ENCODE measurements at places on chromosomes 11 and 22. TPM values are rescaled to one million over a fixed set of nuclear protein-coding genes. Genes with fewer than 3 reads are reported as not detected.

- H3K27ac ChIP-seq = no peak overlapping the region
- H3K27me3 ChIP-seq = no peaks in the 10 kb centered on the region
- no peak for DNase-seq
- no peaks in the 10 kb centered on the region for H3K36me3 ChIP-seq
- H3K4me3 ChIP-seq = no peak overlapping the region
Observed at GRCh38 chr11:10818594-10818993, 9.9 kb upstream of the EIF4G2 start.

GRCh38 chr11:28654191-28654590 lies 546.0 kb downstream of the METTL15 start:
- no peak for DNase-seq
- H3K27me3 ChIP-seq = no peaks in the 10 kb centered on the region
- H3K4me1 ChIP-seq = no peaks in the 10 kb centered on the region
- no peak overlapping the region for H3K27ac ChIP-seq
- no peak overlapping the region for H3K4me3 ChIP-seq

DNA sequence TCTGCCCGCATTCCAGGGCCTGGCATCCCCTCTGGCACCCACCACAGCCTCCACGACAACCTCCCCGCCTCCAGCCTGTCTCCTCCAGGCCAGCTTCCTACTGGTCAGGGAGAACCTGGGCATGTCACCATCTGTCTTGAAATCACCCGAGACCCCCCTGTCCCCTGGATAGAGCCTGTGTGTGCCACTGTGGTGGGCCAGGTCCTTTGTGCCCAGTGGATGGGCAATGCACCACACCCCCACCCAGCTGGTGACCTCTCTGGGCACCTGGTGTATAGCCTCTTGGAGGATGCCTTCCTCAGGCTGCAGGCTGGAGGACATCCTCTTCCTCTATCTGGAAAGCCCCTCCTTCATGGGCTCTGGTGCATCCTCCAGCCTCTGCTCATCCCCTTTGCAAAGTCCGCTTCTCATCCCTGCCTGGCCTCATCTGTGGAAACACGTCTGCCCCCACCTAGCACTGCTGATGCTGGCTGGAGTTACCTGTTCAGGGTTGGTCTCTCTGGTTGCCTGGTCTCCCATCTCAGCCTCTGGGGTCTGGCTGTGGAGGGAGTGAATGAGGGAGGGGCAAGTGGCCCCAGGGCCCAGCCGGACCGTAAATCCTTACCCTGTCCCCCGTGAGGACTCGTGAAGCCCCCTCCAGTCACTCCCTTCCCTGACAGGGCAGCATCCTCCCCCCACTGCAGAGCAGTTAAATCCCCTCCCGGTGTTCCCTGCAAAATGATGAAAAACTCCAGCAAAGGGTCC lies 589.6 kb downstream of the TBC1D22A start:
- H3K36me3 ChIP-seq = no peaks in the 10 kb centered on the region
- H3K4me3 ChIP-seq = no peak overlapping the region
- H3K27ac ChIP-seq = no peak overlapping the region
- no peak for DNase-seq

DNA sequence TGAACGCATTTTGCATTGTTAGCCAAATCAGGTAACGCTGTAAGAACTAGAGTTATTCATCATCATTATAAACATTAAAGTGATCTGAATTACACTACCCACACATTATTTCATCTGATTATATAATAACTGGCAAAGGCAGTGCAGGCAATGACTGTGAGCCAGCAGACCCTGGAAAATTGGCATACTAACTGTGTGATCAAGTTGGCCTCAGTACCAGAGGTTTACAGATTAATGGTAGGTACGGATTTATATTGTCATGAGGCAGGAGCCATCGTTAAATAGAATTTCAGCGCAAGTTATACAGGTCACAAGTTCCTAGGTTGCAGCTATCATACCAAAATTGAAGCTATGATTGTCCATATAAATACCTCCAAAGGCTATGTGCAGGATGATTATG lies 225.4 kb downstream of the CNTN5 start:
- H3K36me3 ChIP-seq = no peaks in the 10 kb centered on the region
- H3K27me3 ChIP-seq = no peaks in the 10 kb centered on the region
- no peak overlapping the region for H3K27ac ChIP-seq
- H3K4me1 ChIP-seq = no peaks in the 10 kb centered on the region
- no peak for DNase-seq

DNA sequence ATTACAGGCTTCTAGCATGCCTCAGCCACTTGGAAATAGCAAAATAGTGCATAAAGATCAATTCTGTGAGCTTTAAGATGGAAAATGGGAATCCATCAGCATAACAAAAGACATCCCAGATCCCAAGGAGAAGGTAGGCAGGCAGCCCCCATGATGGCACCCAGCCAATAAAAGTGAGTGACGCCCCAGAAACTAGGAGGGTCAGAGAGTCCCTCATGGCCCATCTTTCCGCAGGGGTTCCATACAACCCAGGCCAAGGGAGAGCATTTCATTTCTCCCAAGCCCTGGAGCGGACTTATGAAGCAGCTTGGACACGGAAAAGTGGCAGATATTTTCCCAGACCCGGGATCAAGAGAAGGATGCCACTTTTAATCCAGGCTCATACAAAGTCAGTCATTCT lies 93.3 kb downstream of the ZC3H12C start:
- H3K4me3 ChIP-seq = no peak overlapping the region
- no peak overlapping the region for H3K27ac ChIP-seq
- H3K4me1 ChIP-seq = peaks cover 10% of the 10 kb centered on the region
- no peaks in the 10 kb centered on the region for H3K36me3 ChIP-seq

SAA4 gene
- not detected for total RNA-seq

DNA sequence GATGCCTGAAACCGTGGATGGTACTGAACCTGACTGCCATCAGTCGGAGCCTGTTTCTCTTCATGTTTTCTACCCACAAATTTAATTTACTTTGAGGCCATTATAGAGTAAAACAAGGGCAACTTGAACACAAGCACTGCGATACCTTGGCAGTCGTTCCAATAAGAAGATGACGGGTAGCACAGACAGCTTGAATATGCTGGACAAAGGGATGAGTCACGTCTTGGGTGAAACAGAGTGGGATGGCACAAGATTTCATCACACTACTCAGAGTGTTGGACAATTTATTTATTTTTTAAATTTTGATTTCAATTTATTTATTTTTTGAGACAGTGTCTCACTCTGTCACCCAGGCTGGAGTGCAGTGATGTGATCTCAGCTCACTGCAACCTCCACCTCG lies 5.7 kb downstream of the DIXDC1 start:
- H3K27me3 ChIP-seq = no peaks in the 10 kb centered on the region
- no peaks in the 10 kb centered on the region for H3K4me1 ChIP-seq
- no peak overlapping the region for H3K4me3 ChIP-seq
- DNase-seq = no peak
- H3K27ac ChIP-seq = no peak overlapping the region

PRR33 gene
- total RNA-seq = not detected

OOSP2 gene
- not detected for total RNA-seq

GGT1 gene
- total RNA-seq = 38.6 TPM

UFD1 gene
- 24.0 TPM for total RNA-seq

H19 gene
- total RNA-seq = 239 TPM

- H3K27ac ChIP-seq = no peak overlapping the region
- no peak for DNase-seq
- no peaks in the 10 kb centered on the region for H3K27me3 ChIP-seq
- no peaks in the 10 kb centered on the region for H3K36me3 ChIP-seq
Observed at GRCh38 chr11:27592098-27592780, 85.7 kb upstream of the LIN7C start.

GRCh38 chr11:126339073-126339862 lies 16.2 kb upstream of the ST3GAL4 start:
- H3K4me1 ChIP-seq = no peaks in the 10 kb centered on the region
- no peaks in the 10 kb centered on the region for H3K27me3 ChIP-seq
- H3K27ac ChIP-seq = peak overlapping the region; percentile 5
- H3K36me3 ChIP-seq = no peaks in the 10 kb centered on the region

DNA sequence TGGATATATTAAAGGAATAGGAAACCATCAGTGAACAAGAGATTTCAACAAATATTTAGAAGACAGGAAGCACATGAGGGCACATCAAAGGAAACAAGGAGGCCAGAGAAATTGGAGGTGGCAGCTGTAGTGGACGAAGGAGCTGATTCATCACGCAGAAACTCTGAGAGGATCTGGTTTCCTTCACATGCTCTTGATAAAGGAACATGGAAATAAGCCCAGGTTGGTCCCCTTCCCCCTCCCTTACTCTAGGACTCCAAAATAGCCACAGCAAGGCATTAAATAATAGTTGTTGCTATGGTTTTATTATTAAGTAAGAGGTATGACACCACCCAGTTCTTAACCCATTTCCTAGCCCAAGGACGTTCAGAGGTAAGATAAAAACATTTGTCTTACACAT lies 11.3 kb downstream of the IZUMO1R start:
- no peaks in the 10 kb centered on the region for H3K27me3 ChIP-seq
- H3K27ac ChIP-seq = no peak overlapping the region
- H3K36me3 ChIP-seq = no peaks in the 10 kb centered on the region

MCHR1 gene
- not detected for total RNA-seq
